CD4-positive, alpha-beta T cell treated with Interleukin-17A for 4 hours (primary cell): ENCODE measurements at places on chromosomes 16 and 17.

DNA sequence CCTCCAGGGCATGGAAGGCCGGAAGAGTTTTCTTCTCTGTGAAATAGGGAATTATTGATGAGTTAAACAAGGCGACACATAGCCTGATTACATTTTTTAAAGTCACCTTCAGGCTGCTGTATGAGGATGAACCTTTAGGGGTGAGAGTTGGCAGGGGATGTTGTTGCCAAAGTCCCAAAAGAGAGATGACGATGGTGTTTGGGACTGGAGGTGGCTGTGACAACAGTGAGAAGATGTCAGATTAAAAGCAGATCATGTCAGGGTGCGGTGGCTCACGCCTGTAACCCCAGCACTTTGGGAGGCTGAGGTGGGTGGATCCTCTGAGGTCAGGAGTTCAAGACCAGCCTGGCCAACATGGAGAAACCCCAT is 16.8 kb upstream of the ASGR2 start:
- DNase-seq: no peak

GRCh38 chr17:19940722-19941464 is 36.7 kb downstream of the AKAP10 start:
- DNase-seq: no peak

DNA sequence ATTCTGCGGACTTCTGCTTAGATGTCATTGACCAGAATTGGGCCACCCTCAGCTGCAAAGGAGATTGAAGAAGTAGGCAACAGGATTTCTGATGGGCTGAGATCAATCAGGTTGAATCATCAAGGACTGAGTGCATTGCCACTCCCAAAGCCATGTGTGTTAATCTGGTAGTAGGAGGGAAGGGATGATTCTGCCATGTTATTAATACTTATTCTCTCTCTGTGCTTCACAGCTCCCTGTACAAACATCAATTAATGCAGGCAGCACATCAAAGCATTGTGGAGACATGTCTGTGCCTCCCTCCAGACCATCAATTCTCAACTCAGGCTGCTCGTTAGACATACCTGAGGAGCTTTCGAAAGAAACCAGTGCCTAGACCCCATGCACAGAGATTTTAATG is 11.6 kb downstream of the LRRC3C start:
- no peak for DNase-seq

DNA sequence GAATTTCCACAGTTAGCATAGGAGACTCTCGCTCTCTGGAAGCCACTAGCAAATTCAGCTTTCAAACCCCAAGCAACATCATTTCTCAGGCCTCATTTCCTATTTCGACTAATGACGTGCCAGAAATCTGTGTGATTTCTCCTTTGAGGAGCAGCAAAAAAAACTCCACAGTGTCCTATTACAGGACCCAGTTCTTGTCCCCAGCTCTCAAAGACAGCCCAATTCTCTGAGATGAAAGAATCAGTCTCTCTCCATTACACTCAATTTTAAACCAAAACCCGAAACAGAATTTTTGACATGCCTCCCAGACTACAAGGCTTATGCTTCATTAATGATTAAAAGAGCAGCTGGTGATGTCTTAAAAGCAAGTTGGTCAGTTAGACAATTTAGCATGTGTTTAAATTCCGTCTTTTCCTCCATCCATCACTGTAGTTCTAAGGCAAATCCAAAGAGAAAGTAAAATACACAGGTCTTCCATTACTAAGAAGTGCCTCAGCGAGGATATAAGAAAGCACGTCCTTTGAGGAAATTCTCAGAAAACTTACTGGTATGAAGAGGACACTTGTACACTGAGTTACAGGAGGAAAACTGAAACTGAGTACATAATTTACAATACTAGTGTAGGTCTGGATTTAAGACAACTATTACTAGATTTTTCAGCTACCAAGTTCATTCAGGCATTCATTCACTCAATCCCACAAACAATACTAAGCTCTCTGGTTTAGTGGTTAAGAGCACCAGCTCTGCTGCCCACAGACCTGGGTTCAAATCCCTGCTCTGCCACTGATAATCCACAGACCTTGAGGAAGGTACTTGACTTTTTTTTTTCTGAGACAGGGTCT is 12.5 kb downstream of the TOM1L2 start:
- DNase-seq: no peak

GRCh38 chr16:86578611-86579267 is 390 bp downstream of the FOXL1 start:
- DNase-seq: no peak

DNA sequence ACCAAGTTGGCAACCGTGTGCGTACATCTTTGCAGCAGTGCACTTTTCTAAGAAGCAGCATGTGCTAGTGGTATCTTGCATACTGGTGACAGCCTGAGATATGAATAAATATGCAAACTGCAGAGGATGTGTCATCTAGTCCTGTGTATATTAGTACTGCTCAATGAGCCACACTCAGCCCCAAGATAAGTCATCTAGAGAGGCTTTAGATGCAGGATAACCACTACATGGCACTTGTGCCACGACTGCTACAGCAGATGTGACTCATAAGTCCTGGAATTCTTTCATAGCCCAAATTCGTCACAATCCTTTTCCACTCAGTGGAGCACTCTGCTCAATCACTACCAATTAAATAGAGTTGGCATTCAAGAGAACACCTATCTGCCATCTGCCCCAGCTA is 171.5 kb downstream of the AXIN2 start:
- no peak for DNase-seq
